ENCODE measurements at places on chromosomes 11 and 22.

DNA sequence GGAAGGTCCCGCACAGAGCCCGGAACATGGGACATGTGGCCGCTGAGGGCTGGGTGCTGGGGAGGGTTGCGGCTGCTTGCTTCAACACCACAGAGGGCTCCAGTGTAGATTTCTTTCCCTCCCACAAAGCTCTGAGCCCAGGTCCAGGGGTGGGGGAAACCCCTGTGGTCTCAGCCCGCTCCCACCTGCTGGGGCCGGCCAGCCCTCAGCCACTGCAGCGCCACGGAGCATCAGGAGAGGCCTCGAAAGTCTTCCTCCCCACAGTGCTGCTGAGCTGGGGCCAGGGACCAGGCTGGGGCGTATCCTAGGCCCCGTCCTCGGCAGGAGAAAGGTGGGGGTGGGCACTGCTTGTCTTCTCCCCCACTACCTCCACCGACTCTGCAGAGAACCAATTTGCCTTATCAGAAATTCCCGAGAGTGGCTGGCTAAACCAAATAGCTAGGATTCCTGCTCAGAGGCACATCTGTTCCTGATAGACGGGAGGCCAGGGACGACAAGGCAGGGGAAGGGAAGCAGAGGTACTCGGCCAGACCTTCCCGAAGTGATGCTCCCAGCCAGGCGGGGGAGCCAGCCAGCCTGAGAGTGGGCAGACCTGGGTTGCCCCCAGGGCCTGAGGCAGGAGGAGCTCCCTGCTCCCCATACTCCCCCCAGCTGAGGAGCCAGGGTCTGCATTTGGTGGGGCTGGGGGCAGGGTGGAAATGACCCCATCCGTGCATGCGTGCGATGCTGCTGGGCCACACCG lies 18.7 kb downstream of the IGF2 start:
- no peaks in the 10 kb centered on the region for H3K36me3 ChIP-seq
- H3K4me3 ChIP-seq, result no peak overlapping the region
- H3K4me1 ChIP-seq, result peaks cover 18% of the 10 kb centered on the region
- no peak overlapping the region for H3K27ac ChIP-seq
- DNase-seq, result no peak

DNA sequence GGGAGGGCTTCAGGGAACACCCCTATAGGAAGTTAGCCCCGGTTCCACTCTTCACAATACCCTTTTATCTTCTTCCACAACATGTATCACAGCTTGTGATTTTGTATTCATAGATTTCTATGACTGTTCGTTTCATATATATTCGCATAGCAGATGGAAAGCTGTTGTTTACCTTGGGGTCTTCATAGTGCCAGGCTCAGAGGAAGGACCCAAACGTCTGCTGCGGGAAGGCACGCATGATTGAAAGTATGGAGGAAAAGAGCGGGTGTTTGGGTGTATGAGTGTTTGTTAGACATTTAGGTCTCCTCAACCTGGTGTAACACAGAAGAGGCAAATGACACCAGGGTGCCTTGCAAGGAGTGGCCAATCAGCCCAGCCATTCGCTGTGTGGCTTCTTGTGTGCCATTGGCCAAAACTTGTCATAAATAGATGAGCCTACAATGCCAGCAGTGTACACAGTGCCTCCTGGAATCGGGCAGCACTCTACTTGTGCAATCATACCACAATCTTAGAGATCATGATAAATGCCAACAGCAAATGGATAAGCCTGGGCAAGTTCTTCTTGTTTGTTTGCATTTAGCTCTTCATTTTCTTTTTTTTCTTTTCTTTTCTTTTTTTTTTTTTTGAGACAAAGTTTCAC lies 10.9 kb upstream of the ADA2 start:
- H3K4me3 ChIP-seq, result no peak overlapping the region
- no peaks in the 10 kb centered on the region for H3K4me1 ChIP-seq
- H3K27me3 ChIP-seq, result peaks cover 34% of the 10 kb centered on the region
- no peaks in the 10 kb centered on the region for H3K36me3 ChIP-seq
- H3K27ac ChIP-seq, result no peak overlapping the region
- DNase-seq, result no peak

GRCh38 chr11:32016111-32016510 lies 74.8 kb upstream of the RCN1 start:
- no peaks in the 10 kb centered on the region for H3K36me3 ChIP-seq
- H3K4me3 ChIP-seq, result no peak overlapping the region
- DNase-seq, result no peak
- H3K27me3 ChIP-seq, result peaks cover 45% of the 10 kb centered on the region

- peaks cover 5% of the 10 kb centered on the region for H3K4me1 ChIP-seq
- peak; percentile 85 for DNase-seq
- H3K27ac ChIP-seq, result no peak overlapping the region
- peaks cover 10% of the 10 kb centered on the region for H3K36me3 ChIP-seq
Observed at GRCh38 chr11:4095509-4096230, 1.1 kb downstream of the RRM1 start.

DNA sequence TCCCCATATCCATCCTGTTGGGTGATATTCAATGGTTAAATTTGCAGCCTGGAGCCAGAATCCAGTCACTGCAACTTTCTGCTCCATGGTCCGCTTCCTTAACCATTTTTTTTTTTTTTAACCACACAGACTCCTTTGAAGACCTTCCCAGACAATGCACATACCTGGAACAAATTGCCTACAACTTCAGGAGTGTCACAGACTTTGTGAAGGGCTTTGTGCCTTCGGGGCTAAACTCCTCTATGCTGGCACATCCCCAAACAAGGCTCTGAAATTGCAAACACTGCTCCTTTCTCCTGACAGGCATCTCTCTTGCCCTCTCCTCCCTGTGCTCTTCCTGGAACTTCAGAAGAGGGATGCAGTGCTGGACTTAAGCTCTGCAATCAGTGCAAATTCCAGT lies 40.6 kb downstream of the TENM4 start:
- no peak overlapping the region for H3K4me3 ChIP-seq
- H3K27ac ChIP-seq, result no peak overlapping the region
- DNase-seq, result no peak
- H3K4me1 ChIP-seq, result no peaks in the 10 kb centered on the region
- H3K27me3 ChIP-seq, result peaks cover 7% of the 10 kb centered on the region
- no peaks in the 10 kb centered on the region for H3K36me3 ChIP-seq

DNA sequence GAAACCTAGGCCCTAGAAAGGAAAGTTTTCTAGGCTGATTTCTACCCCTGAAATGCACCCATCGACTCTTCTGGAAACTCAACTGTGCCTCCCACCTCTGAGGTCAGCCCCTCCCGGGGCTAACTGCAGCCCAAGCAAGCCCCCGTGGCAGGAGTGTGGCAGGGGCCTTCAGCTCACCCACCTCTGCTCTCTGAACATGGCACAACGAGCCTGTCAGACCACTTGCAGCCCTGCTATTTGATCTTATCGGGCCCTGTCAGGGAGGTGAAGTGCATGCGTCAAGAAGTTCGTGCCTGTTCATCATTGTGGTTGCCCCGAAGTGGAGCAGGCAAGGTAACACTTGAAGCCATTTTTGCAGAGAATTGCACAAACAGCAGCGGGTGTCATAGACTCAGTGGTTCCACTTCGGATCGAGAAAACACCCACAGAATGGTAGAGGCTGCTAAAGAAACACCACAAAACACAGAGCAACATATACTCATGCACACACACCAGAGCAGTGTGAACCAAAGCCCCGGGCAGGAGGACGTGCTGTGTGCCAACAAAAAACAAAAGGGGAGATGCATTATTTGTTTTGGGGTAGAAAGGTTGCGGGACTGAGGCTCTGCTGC lies 262.7 kb downstream of the ETS1 start:
- H3K4me1 ChIP-seq, result no peaks in the 10 kb centered on the region
- H3K27ac ChIP-seq, result no peak overlapping the region
- H3K4me3 ChIP-seq, result no peak overlapping the region
- no peaks in the 10 kb centered on the region for H3K36me3 ChIP-seq
- H3K27me3 ChIP-seq, result no peaks in the 10 kb centered on the region

GRCh38 chr11:106262852-106263251 lies 185.4 kb downstream of the AASDHPPT start:
- no peaks in the 10 kb centered on the region for H3K4me1 ChIP-seq
- DNase-seq, result no peak
- H3K27me3 ChIP-seq, result no peaks in the 10 kb centered on the region
- H3K4me3 ChIP-seq, result no peak overlapping the region
- H3K36me3 ChIP-seq, result no peaks in the 10 kb centered on the region
- H3K27ac ChIP-seq, result no peak overlapping the region

DNA sequence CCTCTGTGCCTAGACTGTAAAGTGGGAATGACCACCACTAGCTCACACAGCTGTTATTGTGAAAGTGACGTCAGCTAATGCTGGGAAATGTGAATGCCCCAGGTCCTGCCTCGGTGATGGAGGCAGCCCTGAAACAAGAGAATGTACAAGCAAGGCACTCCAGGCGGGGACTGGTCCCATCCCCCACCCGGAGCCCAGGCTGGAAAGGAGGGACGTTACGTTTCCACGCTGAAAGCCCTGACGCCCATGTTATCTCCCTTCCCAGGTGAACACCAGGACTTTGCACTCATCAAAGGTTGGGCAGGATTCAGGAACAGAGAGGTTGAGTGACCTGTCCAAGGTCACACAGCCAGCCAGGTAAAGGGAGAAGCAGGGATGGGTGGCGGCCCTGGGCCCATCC lies 784 bp downstream of the SULT4A1 start:
- H3K36me3 ChIP-seq, result no peaks in the 10 kb centered on the region
- peak overlapping the region; percentile 60 for H3K4me3 ChIP-seq
- peaks cover 10% of the 10 kb centered on the region for H3K4me1 ChIP-seq
- H3K27me3 ChIP-seq, result peaks cover 67% of the 10 kb centered on the region
- H3K27ac ChIP-seq, result no peak overlapping the region

DNA sequence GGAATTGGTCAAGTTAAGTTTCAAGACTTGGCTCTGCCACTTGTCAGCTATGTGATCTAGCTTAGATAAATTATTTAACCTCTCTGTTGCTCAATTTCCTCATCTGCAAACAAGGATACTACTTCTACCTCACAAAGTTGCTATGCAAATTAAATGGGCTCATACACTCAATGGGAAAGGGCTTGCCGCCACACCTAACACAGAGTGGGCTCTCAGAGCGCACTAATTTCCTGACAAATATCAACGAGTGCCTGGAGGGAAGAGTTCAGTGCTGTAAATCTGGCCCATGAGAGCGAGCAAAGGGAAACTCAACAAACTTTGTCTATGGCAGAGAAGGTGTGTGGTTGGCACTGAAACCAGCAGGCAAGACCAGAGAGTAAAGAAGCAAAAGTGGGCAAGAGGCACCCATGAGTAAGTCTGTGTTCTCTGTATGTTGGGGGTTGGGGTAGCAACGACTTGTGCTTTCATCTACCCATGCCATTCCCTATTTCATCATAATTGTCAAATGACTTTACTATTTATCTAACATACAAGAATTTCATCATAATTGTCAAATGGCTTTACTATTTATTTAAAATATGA lies 60.7 kb upstream of the PHF21A start:
- H3K36me3 ChIP-seq, result no peaks in the 10 kb centered on the region
- peaks cover 48% of the 10 kb centered on the region for H3K27me3 ChIP-seq
- no peak overlapping the region for H3K4me3 ChIP-seq
- no peak overlapping the region for H3K27ac ChIP-seq
- DNase-seq, result no peak

DNA sequence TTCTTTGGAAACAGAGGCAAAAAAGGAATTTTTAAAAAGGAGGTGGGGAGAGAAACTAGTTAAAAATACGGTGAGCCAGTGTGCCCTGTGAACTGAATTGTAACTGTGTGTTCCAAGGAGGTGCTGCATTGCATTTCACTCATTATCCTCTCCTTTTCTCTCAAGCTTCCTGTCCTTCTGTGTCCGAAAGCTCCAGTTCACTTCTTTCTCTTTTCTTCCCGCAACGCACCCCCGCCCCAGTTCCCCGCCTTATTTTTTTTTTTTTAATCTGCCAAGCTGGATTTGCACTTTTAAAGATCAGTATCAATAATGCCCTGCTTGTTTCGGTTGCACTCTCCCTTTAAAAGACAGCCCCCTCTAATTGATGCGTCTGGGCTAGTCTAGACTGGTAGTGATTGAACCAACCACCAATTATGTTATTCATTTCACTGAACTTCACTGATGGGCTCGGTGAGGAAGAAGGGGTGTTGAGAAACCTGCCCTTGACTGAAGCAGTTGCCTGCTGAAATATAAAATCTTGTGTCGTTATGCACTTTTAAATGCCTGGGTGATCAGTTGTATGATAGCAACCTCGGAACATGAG lies 18.5 kb downstream of the BLID start:
- peak; percentile 59 for DNase-seq
- H3K4me1 ChIP-seq, result no peaks in the 10 kb centered on the region
- peak overlapping the region; percentile 97 for H3K4me3 ChIP-seq
- H3K27me3 ChIP-seq, result no peaks in the 10 kb centered on the region

GRCh38 chr11:84290647-84291046 lies 1004.5 kb upstream of the CCDC90B start:
- peak; percentile 4 for DNase-seq
- no peaks in the 10 kb centered on the region for H3K27me3 ChIP-seq
- no peaks in the 10 kb centered on the region for H3K36me3 ChIP-seq
- H3K4me1 ChIP-seq, result no peaks in the 10 kb centered on the region

- DNase-seq, result no peak
- H3K27me3 ChIP-seq, result no peaks in the 10 kb centered on the region
- no peak overlapping the region for H3K4me3 ChIP-seq
- H3K27ac ChIP-seq, result no peak overlapping the region
Observed at GRCh38 chr11:131371791-131372104, 1.3 kb downstream of the NTM start.

DNA sequence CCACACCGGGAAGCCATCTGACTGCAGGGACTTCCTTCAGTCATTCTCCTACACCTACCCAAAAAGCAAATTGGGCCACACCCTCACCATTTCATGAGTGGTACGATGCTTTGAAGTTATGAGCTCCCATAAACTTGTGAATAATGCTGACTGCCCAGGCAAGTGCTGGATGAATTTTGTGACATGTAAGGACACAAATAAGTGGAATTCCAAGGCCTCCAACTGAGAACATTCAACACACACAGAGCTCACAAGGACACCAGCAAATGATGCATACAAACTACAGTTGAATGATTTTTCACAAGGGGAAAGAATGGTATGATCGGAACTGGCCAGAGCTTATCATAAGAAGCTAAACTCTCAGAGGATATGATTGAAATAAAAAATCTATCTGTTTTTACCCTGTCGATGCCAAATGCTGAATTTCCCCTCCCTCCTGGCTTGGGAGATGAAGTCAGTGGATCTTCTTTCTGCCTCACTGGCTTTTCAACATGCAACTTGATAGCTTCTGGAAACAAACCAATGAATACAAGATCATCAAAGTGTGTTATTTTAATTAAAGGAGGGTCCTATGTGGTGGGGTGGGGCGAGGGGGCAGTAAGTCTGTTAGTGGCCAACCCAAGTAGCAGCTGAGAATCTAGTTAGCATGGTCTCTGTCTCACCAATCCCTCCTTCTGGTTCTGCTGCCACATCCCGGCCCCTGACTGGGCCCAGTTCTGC lies 123.8 kb downstream of the WT1 start:
- H3K4me3 ChIP-seq, result no peak overlapping the region
- H3K27me3 ChIP-seq, result no peaks in the 10 kb centered on the region
- DNase-seq, result no peak
- no peaks in the 10 kb centered on the region for H3K36me3 ChIP-seq
- no peak overlapping the region for H3K27ac ChIP-seq
- H3K4me1 ChIP-seq, result no peaks in the 10 kb centered on the region

- H3K27me3 ChIP-seq, result no peaks in the 10 kb centered on the region
- H3K36me3 ChIP-seq, result no peaks in the 10 kb centered on the region
- H3K27ac ChIP-seq, result no peak overlapping the region
- peak; percentile 71 for DNase-seq
Observed at GRCh38 chr11:72969894-72970335, 155.7 kb downstream of the ATG16L2 start.

All from mesenchymal stem cell (in vitro differentiated cells and primary cell).